Gastroesophageal sphincter (tissue), 4 donors: ENCODE measurements at places on chromosomes 5 and 9.
A peak's percentile ranks its signal among the peaks of the same experiment; 100 is the strongest.

DNA sequence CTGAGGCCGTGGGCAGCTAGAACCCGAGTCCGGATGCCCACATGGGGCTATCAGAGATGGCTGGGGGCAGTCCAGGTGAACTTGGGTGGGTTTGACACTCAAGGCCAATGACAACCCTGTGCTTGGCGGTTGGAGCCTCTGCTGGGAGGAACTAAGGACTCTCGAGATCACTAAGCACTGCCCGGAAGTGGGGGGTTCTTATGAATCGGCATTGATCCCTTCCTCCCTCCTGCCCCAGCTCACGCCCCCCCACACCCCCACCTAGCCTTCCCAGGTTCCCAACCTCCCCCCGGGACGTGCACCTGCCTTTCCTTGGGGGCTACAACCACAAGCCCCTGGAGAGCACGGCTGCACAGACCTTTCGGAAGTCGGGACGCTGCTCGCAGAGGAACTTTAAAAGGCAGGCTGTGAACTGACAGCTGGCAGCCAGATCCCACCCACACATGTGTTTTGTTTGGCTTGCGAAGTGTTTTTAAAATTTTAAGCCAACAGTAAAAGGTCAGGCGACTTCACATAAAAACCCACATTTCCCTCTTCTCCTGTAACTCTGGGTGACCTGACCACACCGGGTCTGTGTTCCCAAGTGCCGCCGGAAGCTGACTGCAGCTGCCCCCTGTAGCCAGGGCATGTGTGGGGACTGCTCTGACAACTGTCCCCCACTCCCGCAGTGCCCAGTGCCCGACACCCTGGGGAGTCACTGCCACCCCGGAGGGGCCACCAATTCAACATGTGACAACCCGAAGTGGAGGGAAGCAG lies 5.1 kb upstream of the RALGDS start:
- peak; percentile 42 for ATAC-seq

- ATAC-seq: no peak
Measured at GRCh38 chr9:89750117-89750791, 145.4 kb downstream of the GADD45G start.

GRCh38 chr9:122040561-122041242 lies 52.4 kb downstream of the TTLL11 start:
- ATAC-seq: no peak

- ATAC-seq: no peak
Measured at GRCh38 chr5:102536323-102536928, 37.6 kb upstream of the SLCO6A1 start.

DNA sequence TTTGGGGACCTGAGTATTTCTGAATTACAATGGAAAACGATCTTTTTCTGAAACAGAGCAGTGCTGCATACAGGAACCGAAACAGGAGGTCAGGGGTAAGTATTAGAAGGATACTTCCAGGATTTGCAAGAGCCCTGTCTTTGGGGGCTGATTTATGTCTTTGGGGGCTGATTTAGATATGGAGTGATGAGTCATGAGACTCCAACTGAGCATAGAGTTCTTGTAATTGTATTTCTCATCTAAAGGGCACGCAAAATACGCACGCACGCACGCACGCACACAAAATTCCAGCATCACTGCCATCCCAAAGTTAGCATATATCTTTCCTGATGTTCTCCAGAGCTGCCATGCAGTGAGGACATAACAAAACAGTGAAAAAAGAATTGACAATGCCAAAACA lies 414.8 kb upstream of the CCNH start:
- ATAC-seq: no peak

- no peak for ATAC-seq
Measured at GRCh38 chr5:58246461-58246944, 213.4 kb downstream of the PLK2 start.

DNA sequence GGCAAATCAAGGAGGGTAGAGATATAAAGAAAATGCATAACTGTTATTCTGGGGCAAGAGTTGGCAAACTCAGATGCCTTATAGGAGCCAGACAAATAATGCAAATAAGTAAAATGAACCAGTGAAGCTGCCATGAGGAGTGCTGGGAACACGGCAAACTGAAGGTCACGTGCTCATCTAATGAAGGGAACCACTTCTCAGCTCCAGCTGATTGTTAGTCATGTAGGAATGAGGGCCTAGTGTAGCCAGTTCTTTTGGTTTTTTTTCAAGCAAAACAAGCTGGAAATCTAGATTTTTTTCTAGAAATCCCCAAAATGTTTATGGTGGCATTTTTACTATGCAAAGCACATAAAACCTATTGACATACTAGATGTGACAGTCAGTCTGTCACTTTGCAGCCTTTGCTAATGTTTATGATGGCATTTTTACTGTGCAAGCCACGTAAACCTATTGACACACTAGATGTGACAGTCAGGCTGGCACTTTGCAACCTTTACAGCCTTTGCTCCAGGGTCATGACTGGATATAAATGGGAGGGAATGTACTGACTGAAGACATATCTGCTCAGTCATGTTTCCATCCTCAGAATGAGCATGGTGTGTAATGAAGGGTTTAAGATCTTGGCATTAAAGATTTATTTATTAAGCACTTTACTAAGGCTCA lies 39.4 kb downstream of the RUSC2 start:
- ATAC-seq: no peak

DNA sequence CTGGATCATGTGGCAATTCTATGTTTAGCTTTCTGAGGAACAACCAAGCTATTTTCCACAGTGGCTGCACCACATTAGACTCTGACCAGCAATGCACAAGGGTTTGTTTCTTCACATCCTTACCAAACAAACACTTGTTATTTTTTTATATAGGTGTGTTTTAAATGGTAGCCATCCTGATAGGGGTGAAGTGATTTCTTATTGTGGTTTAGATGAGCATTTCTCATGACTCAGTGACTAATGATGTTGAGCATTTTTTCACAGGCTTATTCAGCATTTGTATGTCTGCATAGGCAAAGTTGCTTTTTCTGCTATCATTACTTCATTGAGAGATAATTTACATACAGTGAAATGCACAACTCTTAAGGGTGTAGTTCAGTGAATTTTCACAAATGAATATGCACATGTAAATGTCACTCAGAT lies 36.0 kb downstream of the ANKRD33B start:
- no peak for ATAC-seq

DNA sequence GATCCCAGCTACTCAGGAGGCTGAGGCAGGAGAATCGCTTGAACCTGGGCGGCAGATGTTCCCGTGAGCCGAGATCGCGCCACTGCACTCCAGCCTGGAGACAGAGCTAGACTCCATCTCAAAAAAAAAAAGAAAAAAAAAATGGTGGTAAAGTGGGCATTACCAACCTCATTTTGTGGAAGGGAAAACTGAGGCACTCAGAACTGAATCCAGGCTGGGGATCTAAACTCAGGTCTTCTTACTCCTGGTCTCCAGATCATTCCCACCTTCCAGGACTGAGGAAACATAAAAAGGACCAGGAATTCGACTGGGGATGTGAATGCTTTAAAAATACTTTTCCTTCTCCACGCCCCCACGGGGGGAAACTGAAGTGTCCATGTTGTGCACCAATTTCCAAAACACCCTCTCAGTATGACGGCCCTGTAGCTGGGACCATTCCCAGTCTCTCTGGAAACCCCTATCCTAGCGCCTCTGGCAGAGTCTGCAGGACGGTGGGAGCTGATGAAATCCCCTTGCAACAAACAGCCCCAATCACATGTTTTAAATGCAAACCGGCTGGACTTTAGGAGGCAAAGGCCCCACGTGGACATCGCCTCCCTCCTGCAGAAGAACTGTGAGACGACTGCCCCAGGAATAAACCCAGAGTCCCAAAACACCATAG lies 8.9 kb upstream of the AKNA start:
- ATAC-seq: no peak

DNA sequence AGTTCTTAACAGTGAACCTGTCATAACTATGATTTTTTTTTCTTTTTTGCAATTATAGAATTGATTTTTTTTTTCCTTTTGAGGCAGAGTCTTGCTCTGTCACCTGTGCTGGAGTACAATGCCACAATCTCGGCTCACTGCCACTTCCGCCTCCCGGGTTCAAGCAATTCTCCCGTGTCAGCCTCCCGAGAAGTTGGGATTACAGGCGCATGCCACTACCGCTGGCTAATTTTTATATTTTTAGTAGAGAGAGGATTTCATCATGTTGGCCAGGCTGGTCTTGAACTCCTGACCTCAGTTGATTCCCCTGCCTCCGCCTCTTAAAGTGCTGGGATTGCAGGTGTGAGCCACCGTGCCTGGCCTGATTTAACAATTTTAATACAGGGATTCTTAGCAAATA lies 21.4 kb downstream of the UGCG start:
- no peak for ATAC-seq

DNA sequence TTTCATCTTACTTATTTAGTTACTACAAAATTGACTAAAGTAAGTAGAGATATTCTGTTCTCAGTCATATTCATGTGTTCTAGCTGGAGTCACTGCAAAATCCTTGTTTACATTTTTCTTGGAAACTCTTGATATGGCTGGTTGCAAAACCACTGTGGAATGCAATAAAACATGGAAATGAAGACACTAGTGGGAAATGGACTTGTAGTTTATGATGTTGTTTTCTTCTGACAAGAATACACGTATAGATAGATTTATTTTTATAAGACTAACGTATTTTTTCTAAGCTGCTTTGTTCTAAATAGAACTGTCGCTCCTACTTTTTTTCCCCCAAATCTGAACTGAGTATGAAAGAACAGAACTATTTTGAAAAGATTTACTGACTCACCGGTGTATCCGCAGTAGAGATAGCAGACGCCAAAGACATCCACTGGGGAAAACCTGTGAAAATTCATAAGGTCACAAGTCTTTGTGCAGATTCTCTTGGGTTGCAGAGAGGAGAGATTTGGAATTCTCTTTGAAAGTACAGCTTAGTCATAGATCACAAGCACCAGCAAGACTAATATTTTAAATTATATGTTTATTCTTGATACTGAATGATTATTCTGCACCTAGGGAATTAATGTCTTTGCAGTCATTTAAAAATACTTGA lies 119.6 kb upstream of the TAF11L2 start:
- ATAC-seq: no peak

GRCh38 chr9:3873818-3874217 lies 348.0 kb upstream of the RFX3 start:
- ATAC-seq: no peak

- no peak for ATAC-seq
Measured at GRCh38 chr9:137454597-137455358, 4.4 kb downstream of the NSMF start.

DNA sequence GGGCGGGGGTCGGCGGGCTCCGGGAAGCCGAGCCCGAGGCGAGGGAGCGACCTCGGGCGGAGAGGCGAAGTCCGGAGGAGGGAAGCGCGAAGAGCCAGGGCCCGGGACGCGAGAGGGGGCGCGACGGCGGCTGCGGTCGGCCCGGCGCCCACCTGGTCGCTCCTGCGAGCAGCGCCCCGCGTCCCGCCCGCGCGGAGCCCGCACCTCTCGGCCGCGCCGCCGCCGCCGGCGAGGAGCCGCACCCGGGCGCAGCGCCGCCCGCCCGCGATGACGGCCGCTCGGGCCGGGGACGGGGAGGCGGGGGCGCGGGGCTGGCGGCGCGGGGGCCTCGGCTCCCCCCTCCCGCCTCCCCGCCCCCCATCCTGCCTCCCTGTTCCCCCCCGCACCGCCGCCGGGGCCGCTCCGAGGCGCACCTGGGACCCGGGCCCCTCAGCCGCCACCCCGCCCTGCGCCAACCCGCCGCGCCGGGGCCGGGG lies 2.6 kb downstream of the NR5A1 start:
- ATAC-seq: no peak

- no peak for ATAC-seq
Measured at GRCh38 chr5:127571314-127572131, 54.1 kb downstream of the PRRC1 start.

DNA sequence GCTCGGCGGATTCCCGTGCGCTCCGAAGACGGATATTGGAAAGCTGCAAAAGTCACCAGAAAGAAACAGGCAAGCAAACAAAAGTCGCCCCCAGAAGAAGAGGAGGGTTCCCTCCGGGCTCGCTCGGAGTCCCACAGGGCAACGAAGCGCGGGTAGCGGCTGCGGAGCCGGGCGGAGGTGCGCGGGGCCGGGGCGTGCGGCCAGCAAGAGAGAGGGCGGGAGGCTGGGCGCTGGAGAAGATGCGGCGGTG lies at the start of gene FBN2:
Gene FBN2, minus strand, starts transcription at position 246 of the 250 bp plus-strand sequence. CDS start 642 bp downstream, outside the sequence.
- no peak for ATAC-seq

DNA sequence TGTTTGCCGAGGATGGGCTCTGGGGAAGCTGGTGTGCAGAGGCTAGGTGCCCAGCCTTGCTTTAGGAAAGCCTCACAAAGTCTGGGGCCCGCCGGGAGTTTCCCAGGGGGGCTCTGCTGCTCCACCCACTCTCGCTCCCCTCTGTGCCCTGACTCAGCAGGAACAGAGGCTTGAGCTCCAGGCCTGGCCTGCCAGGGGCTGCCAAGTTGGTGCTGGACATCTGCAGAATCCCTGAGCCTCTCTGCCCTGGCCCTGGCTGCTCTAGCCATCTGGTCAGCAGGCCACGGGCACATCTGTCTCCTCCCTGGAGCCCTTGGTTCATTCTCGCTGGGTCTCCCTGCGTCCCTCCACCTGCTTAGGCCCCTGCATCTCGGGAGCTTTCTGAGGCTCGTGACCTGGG lies 647 bp upstream of the ADAMTSL2 start:
- peak; percentile 16 for ATAC-seq

DNA sequence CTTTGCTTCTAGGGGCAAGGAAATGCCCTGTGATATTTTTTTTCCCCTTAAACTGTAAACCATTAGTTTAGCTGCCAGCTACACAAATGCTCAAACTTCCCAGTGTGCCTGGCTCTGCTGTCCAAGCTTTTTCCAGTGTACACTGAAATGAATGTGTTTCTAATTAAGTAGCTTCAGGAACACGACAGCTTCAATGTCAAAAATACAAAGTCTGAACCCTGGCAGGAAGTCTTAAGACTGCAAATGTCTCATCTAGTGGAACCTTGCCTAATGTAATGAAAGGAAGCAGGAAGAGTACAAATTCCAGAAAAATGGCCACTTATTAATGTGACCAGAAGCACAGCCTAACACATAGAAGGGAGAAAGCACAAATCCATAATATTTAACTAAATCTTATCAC lies 255.2 kb downstream of the CRB2 start:
- ATAC-seq: no peak

DNA sequence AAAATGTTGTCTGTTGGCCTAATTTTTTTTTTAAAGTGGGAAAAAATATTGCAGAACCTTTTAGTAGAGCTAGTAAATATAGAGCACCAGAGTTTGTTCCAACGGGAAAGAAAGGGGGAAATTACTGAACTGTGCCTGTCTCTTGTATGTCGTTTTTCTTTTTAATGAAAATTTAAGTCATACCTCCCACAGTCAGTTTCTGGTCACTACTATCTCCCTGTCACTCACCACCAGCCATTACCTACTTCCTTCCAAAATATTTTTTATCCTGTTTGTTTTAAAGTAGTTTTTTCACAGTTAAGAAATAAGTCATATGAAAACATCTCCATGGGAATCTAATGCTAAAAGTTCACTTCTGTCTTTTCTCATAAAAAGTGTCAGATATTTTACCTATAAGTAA lies 21.3 kb downstream of the GPR151 start:
- no peak for ATAC-seq

- no peak for ATAC-seq
Measured at GRCh38 chr9:93237540-93237939, 53.6 kb downstream of the WNK2 start.

GRCh38 chr9:34929506-34930102 lies 28.5 kb upstream of the PHF24 start:
- ATAC-seq: no peak

- no peak for ATAC-seq
Measured at GRCh38 chr5:151233616-151234085, 9.8 kb upstream of the CCDC69 start.
